Adipocyte (in vitro differentiated cells): ENCODE measurements at places on chromosomes 16 and 17.

DNA sequence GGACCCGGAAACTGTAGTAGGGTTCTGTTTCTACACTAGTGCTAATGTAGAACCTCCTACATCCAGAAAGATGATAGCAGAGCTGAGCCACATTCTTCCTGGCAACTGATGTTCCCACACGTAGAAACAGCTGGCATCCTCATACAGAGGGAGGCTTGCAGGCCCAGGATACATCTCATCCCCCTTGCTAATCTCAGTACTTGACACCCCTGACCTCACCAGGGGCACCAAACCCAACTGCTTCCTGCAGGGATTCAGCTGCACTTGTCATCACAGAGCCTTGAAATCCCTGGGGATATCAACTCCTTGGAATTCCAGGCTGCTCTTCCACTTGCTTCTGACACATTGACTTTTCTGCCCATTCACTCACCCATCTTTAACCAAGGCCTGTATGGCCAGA lies 75.2 kb upstream of the HSBP1 start:
- DNase-seq: no peak

- peak; percentile 82 for DNase-seq
These were observed 111.7 kb downstream of the MAP2K6 start for GRCh38 chr17:69525920-69526841.

- DNase-seq: no peak
These were observed 47.1 kb downstream of the DNAH17 start for GRCh38 chr17:78529871-78530670.

DNA sequence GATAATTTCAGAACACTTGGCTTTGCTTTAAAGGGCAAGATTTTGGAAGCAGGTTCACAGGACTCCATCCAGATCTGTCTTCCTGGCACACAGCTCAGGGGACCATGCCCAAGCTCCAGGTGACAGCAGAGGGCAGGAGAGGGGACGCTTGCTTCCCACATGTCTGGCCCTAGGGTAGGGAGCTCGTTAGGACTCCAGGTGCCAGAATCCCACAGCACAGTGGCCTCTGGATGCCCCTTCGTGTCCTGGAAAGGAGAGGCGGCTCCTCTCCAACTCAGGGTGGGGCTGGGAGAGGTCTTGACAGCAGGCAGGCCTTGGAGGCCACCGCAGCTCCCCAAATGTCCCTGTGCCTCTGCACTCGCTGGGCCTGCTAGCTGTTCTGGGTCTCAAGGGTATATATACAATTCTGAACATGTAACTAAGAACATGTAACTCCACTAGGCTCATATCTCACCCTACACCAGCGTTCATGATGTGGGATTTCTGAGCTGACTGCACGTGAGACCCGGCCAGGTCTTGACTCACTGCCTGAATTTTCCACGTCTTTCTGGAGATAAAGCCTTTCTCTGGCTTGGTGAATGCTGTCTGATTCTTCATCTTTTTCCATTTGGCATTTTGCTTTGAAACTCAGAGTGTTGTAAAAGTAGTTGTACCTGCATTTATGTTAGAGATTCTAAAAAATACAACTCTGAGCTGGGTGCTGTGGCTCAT lies 52.8 kb downstream of the MARCHF10 start:
- DNase-seq: no peak

GRCh38 chr16:19994466-19995170 lies 79.1 kb downstream of the GPR139 start:
- DNase-seq: no peak

- no peak for DNase-seq
These were observed 62.8 kb upstream of the HS3ST2 start for GRCh38 chr16:22751104-22751667.
